MM.1S (cell line): ENCODE measurements at places on chromosomes 5 and 9.

- H3K36me3 ChIP-seq: no peaks in the 10 kb centered on the region
- peak; percentile 89 for DNase-seq
- peaks cover 24% of the 10 kb centered on the region for H3K4me1 ChIP-seq
- H3K4me3 ChIP-seq: peak within 1 kb of the TSS; percentile 90
Observed at GRCh38 chr9:137205126-137206069, at the start of the genes NDOR1 and TMEM203. Gene NDOR1 (plus strand): TSS chr9:137205700. CDS start chr9:137205778, 78 bp downstream. Gene TMEM203 (minus strand): TSS chr9:137205648. CDS start chr9:137205414, 234 bp downstream.

DNA sequence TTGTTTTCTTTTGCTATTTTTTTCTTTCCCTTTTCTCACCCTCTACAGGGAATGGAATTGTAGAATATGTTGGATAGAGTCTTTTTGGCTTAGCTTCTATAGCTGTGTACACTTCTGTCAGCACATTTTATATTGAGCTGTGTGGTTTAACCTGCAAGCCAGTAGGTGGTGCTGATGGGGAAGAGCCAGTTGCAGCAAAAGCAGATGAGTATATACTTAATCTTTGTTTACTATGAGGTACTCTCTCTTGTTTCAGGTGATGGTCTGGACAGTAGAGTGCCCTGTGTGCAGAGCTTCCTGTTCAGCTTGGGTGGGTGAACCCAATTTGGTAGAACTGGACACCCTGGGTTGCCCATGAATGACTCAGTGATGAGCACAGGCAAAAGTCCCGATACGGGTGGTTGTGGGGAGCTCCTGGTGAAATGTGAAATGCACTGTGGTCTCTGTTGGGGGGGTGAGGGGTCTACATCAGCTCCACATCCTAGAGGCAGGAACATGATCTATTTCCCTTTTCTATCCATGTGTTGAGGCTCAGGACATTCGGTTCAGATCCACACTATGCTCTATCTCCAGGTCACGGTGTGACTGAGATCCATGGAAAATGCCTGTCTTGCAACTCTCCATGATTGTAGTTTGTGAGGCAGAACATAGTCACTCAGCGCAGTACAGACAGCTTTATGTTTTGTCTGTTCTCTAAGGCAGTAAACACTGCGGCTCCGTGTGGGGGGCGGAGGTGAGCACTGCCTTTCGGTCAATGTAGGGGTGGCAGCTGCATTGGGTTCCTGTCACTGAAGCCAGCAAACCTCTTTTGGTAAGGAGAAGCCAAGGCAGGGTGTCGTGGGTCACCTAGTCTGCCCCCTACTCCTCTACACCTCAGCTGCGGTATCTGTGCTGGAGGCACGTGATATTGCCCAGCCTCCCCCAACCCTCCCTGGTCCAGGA lies 353.2 kb downstream of the PRR16 start:
- peak; percentile 16 for DNase-seq
- H3K36me3 ChIP-seq: no peaks in the 10 kb centered on the region
- no peaks in the 10 kb centered on the region for H3K27me3 ChIP-seq
- no peaks in the 10 kb centered on the region for H3K4me1 ChIP-seq

DNA sequence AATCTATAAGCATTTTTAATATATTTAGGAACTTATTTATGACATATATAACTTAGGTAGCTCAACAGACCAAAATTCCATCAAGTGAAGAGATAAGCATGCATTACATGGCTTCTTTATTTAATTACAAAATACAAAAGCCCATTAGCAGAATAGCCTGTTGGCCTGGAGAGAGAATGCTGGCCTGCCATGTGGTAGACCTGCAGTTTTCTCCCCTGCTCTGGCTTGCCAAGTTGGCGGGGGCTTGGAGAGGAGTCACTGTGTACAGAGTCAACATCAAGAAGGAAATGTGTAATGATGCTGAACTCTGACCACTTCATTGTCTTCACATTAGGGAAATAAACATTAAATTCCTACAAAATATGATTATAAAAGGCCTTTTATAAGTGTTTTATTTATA lies 69.8 kb upstream of the CNTLN start:
- H3K27ac ChIP-seq: no peak overlapping the region
- no peak overlapping the region for H3K4me3 ChIP-seq
- DNase-seq: no peak
- H3K4me1 ChIP-seq: no peaks in the 10 kb centered on the region

DNA sequence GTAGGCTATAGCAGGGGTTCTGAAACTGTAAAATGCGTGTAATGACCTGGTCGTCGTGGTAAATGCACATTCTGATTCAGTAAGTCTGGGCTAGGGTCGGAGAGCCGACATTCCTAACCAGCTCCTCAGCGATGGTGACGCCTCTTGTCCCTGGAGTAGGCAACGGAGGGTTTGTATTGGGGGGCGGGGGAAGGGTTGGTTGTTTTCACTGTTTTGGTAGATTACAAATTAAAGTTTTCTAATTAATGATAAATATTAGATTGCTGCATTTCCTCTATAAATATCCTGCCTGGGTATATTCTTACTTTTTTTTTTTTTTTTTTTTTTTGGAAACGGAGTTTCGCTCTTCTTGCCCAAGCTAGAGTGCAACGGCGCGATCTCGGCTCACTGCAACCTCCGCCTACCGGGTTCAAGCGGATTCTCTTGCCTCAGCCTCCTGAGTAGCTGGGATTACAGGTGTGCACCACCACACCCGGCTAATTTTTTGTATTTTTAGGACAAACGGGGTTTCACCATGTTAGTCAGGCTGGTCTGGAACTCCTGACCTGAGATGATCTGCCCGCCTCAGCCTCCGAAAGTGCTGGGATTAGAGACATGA lies 566 bp upstream of the ALDH7A1 start:
- no peaks in the 10 kb centered on the region for H3K27me3 ChIP-seq
- no peak overlapping the region for H3K4me3 ChIP-seq
- no peak overlapping the region for H3K27ac ChIP-seq

- H3K4me1 ChIP-seq: no peaks in the 10 kb centered on the region
- no peak for DNase-seq
- H3K4me3 ChIP-seq: no peak overlapping the region
- no peaks in the 10 kb centered on the region for H3K36me3 ChIP-seq
- H3K27me3 ChIP-seq: no peaks in the 10 kb centered on the region
- no peak overlapping the region for H3K27ac ChIP-seq
Observed at GRCh38 chr9:13480693-13481092, 201.2 kb upstream of the MPDZ start.

- no peak overlapping the region for H3K4me3 ChIP-seq
- H3K27ac ChIP-seq: no peak overlapping the region
- no peaks in the 10 kb centered on the region for H3K4me1 ChIP-seq
- H3K36me3 ChIP-seq: no peaks in the 10 kb centered on the region
- no peaks in the 10 kb centered on the region for H3K27me3 ChIP-seq
Observed at GRCh38 chr9:76866689-76867088, 39.2 kb downstream of the PRUNE2 start.

DNA sequence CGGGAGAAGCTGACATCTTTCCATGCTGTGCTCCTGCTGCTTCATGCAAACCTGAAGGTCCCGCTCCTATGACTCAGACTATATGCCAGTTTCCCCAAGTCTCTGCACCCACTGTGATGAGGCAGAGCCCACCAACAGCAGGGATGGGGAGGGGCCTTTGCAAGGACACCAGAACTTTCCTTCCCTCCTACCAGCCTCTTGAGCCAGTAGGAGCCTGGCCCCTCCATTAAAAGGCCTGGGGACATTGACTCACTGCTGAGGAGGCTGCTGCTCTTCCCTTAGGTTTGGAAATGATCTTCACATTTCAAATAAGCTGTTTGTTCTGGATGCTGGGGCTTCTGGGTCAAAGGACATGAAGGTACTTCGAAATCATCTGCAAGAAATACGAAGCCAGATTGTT lies 26.1 kb upstream of the CTSL start:
- DNase-seq: no peak
- no peaks in the 10 kb centered on the region for H3K4me1 ChIP-seq
- H3K4me3 ChIP-seq: no peak overlapping the region
- no peak overlapping the region for H3K27ac ChIP-seq
- no peaks in the 10 kb centered on the region for H3K36me3 ChIP-seq

DNA sequence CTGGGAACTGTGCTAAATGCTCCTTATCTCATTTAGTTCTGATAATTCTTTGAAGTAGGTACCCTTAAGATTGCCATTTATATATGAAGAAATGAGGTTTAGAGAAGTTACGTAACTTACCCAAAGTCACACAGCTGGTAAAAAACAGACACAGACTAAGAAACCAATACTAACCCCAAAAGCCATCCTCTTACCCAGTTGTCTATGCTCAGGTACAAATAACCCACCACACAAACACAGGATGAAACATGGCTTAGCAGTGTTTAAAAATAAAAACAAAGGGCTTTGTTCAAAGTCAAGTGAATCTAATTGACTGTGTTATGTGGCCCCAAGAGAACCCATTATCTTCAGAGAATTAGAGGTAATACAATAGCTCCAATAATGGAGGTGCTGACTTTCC lies 37.0 kb upstream of the IL7R start:
- no peaks in the 10 kb centered on the region for H3K36me3 ChIP-seq
- H3K4me1 ChIP-seq: no peaks in the 10 kb centered on the region

- no peak for DNase-seq
- no peaks in the 10 kb centered on the region for H3K4me1 ChIP-seq
- no peak overlapping the region for H3K27ac ChIP-seq
- H3K27me3 ChIP-seq: peaks cover 95% of the 10 kb centered on the region
Observed at GRCh38 chr9:136075881-136076678, 19.0 kb downstream of the NACC2 start.

GRCh38 chr9:4680750-4681149 lies 1.4 kb downstream of the CDC37L1 start:
- peak overlapping the region; percentile 96; the same call in 1 of the 2 replicates for H3K27ac ChIP-seq
- H3K4me1 ChIP-seq: 0 out of 2 replicates have a peak, but pooled peaks cover 9% of the 10 kb centered on the region
- H3K36me3 ChIP-seq: 0 out of 2 replicates have a peak, but pooled peaks cover 5% of the 10 kb centered on the region
- no peak for DNase-seq
- no peaks in the 10 kb centered on the region for H3K27me3 ChIP-seq
- peak overlapping the region; percentile 71 for H3K4me3 ChIP-seq

DNA sequence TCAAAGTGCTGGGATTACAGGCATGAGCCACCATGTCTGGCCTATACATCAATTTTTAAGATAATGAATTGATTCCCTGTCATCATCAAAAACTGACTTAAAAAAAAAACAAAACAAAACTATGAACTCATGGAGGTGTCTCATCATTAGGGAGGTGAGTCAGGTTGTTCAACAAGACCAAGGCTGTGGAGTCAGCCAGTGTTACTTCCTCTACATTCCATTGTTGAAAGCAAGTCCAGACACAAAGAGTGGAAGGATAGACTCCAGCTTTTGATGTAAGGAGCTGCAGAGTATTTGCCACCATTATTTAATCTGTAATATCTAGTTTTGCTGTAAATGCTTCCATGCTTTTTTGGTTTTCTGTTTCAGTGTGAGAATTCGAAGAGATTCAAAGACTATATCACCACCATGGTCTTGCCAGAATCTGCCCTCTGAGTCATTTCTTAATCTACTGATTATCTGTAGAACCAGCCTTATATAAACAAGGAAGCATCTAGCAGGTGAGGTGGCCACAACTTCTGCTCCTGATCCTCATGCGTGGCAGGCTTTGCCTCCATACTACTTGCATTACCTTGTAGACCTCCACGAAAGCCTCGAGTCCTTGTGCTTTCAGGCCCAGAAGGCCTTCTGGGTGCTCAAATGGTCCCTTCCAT lies 156.1 kb downstream of the FGF1 start:
- H3K36me3 ChIP-seq: no peaks in the 10 kb centered on the region
- no peak overlapping the region for H3K4me3 ChIP-seq
- no peak for DNase-seq
- no peak overlapping the region for H3K27ac ChIP-seq
- no peaks in the 10 kb centered on the region for H3K4me1 ChIP-seq

DNA sequence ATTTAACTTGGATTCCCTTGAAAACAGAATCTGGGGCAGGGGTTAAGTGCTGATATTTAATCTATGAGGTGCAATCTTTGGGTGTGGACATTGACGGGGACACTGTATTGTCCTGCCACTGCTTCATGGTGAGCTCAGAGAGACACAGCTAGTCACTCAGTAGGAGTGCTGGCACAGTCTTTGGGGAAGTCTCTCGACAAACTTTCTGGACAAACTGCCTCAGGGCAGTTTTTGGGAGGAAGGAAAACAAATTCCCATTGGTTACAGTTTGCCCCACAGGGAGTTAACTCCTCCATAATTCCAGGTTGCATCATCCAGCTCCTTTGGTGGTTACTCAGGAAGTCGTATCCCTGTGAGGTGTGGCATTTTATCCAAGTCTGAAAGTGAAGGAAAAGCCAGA lies 17.9 kb downstream of the HNRNPK start:
- H3K27ac ChIP-seq: no peak overlapping the region
- no peaks in the 10 kb centered on the region for H3K27me3 ChIP-seq
- H3K36me3 ChIP-seq: no peaks in the 10 kb centered on the region
- DNase-seq: no peak
- H3K4me3 ChIP-seq: no peak overlapping the region
- H3K4me1 ChIP-seq: no peaks in the 10 kb centered on the region

GRCh38 chr9:104831681-104832080 lies 67.8 kb downstream of the NIPSNAP3B start:
- H3K27me3 ChIP-seq: no peaks in the 10 kb centered on the region
- DNase-seq: no peak
- H3K27ac ChIP-seq: no peak overlapping the region
- no peaks in the 10 kb centered on the region for H3K36me3 ChIP-seq
- 0 out of 2 replicates have a peak, but pooled peaks cover 4% of the 10 kb centered on the region for H3K4me1 ChIP-seq
- H3K4me3 ChIP-seq: no peak overlapping the region

GRCh38 chr5:17361331-17361730 lies 136.7 kb upstream of the TAF11L2 start:
- no peaks in the 10 kb centered on the region for H3K36me3 ChIP-seq
- H3K4me3 ChIP-seq: no peak overlapping the region
- DNase-seq: no peak
- H3K27ac ChIP-seq: no peak overlapping the region

GRCh38 chr9:136232969-136233368 lies 12.6 kb downstream of the QSOX2 start:
- H3K4me3 ChIP-seq: no peak overlapping the region
- no peak overlapping the region for H3K27ac ChIP-seq
- H3K36me3 ChIP-seq: no peaks in the 10 kb centered on the region
- no peak for DNase-seq
- H3K27me3 ChIP-seq: no peaks in the 10 kb centered on the region

GRCh38 chr5:142492781-142493281 lies 168.0 kb upstream of the SPRY4 start:
- H3K27me3 ChIP-seq: no peaks in the 10 kb centered on the region
- H3K4me1 ChIP-seq: no peaks in the 10 kb centered on the region
- H3K27ac ChIP-seq: no peak overlapping the region
- no peak overlapping the region for H3K4me3 ChIP-seq
- DNase-seq: no peak

DNA sequence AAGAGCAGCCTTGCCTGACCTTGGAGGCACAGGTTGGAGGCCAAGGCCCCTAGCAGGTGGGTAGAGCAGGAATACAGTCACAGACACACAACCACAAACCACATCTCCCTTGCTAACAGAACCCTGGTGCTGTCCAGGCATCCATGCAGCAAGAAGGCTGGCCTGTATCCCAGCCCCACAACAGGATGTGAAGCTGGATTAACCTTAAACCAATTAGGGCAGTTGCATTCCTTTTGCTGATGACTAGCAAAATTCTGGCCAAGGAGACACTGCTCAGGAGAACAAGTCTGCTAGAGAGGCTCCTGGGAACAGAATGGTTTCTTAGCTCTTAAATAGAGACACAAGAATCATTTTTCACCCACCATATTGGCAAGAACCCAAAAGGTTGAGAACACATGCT lies 97.8 kb downstream of the C5orf15 start:
- H3K36me3 ChIP-seq: no peaks in the 10 kb centered on the region
- no peak for DNase-seq

GRCh38 chr5:134070725-134071613 lies 43.5 kb upstream of the TCF7 start:
- H3K27me3 ChIP-seq: no peaks in the 10 kb centered on the region
- H3K4me1 ChIP-seq: no peaks in the 10 kb centered on the region
- H3K27ac ChIP-seq: no peak overlapping the region
- no peaks in the 10 kb centered on the region for H3K36me3 ChIP-seq

- no peaks in the 10 kb centered on the region for H3K4me1 ChIP-seq
- no peaks in the 10 kb centered on the region for H3K36me3 ChIP-seq
- H3K27me3 ChIP-seq: no peaks in the 10 kb centered on the region
- H3K27ac ChIP-seq: no peak overlapping the region
Observed at GRCh38 chr9:87280421-87280820, 217.2 kb upstream of the DAPK1 start.
